Stimulated activated CD4-positive, alpha-beta T cell treated with anti-CD3 and anti-CD28 coated beads, Interleukin-1b, Interleukin-23, amount 100 ng/mL, for 1 hour (primary cell): ENCODE measurements at places on chromosomes 2 and 18.

DNA sequence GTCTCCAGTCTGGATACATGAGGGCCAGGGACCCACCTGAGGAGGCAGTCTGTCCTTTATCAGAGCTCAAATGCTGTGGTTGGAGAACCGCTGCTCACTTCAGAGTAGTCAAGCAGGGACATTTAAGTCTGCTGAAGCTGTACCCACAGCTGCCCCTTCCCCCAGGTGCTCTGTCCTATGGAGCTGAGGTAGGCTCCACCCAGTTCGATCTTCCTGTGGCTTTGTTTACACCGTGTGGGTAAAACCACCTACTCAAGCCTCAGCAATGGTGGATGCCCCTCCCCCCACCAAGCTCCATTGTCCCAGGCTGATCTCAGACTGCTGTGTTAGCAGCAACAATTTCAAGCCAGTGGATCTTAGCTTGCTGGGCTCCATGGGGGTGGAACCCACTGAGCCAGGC, 731.4 kb upstream of the HS6ST1 start:
- no peak for DNase-seq

GRCh38 chr2:64865073-64865830, 123.9 kb upstream of the SLC1A4 start:
- peak; percentile 28 for DNase-seq

DNA sequence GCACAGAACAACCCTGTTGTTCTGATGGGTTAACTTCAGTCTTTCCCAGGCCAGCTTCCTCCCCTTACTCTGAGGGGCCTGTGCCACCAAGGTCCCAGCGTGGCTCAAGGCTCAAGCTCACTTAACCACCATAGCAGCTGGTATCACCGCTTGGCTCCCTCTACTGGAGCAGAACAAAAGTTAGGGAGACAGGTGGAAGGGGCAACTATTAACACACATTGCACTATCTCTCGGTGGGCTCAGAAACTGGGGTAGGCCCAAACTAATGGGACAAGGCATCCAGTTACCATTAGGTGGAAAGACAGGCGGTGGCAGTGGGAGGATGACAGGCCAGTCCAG, 88.7 kb upstream of the ATL2 start:
- no peak for DNase-seq

DNA sequence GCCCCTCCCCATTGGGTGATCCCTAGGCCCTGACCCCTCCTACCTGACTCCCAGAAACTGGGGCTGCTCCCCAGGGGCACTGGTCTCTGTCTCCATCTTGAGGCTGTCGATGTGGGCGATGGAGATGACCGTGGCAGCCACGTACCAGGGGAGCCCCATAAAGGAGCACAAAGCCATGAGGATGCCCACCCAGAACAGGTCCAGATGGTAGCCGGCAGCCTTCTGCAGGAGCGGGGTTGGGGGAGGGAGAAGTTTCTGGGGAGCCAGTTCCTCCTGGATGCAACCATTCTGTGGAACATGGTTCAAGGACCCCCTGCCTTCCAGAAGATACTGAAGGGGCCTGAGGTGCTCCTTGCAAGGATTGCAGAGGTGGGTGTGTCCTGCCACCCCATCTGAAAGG, 34.0 kb downstream of the MTHFD2 start:
- DNase-seq = no peak

GRCh38 chr2:219713110-219713509, 85.7 kb downstream of the SLC4A3 start:
- DNase-seq = no peak

DNA sequence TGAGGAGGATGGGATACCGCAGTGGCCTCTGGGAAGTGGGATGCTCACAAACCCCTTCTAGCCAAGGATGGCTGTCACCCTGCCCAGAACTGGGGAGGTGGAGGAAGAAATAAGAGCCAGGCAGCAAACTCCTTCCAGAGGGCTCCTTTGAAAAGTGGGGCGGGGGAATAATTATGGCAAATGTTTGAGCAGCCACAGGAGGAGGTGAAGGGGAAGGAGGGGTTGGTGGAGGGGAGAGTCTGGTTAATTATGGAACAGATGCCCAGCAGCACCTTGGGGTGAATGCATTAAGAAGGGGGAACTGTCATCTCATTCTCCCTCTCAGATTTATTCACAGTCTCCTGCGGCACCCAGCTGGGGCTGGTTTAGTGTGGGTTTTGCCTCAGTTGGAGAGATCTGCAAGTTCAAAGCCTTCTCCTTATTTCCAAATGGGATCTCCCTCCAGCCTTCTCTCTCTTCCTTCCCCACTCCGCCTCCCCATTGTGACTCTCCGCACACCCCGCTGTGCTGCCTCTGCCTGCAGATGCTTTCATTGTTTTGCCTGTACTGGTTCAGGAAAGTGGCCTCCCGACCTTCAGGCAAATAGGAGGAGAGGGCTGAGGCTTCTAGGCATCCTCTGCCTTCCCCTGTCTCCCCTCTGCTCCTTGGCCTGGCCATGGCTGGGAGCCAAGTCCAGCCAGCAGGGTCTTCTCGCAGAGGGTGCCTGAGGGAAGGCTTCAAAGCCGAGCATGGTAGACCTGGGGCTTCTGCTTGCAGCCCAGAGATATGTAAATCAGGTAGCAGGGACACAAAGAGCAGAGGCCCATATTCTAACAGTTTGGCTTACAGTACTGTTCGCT, 457.2 kb upstream of the MEX3C start:
- no peak for DNase-seq

DNA sequence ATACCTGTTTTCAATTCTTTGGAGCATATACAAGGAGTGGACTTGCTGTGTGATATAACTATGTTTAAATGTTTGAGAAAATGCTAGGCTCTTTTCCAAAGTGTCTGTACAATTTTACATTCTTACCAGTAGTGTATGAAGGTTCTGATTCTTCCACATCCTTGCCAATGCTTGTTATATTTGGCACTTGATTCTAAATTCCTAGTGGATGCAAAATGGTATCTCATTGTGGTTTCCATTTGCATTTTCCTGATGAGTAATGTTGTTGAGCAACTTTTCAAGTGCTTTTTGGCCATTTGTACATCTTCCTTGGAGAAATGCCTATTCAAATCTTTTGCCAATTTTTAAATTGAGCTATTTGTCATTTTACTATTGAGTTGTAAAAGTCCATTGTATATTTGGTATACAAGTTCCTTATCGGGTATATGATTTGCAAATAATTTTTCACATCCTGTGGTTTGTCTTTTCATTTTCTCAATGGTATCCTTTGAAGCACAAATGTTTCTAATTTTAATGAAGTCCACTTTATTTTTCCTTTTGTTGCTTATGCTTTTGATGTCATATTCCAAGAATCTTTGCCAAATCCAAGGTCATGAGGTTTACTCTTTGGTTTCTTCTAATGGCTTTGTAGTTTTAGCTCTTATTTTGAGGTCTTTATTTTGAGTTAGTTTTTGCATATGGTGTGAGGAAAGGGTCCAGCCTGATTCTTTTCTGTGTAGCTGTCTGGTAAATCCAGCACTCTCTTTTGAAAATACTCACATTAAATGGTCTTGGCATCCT, 33.2 kb upstream of the CWC22 start:
- DNase-seq = no peak

- no peak for DNase-seq
Observed at GRCh38 chr18:24782566-24782965, 322.1 kb downstream of the HRH4 start.

DNA sequence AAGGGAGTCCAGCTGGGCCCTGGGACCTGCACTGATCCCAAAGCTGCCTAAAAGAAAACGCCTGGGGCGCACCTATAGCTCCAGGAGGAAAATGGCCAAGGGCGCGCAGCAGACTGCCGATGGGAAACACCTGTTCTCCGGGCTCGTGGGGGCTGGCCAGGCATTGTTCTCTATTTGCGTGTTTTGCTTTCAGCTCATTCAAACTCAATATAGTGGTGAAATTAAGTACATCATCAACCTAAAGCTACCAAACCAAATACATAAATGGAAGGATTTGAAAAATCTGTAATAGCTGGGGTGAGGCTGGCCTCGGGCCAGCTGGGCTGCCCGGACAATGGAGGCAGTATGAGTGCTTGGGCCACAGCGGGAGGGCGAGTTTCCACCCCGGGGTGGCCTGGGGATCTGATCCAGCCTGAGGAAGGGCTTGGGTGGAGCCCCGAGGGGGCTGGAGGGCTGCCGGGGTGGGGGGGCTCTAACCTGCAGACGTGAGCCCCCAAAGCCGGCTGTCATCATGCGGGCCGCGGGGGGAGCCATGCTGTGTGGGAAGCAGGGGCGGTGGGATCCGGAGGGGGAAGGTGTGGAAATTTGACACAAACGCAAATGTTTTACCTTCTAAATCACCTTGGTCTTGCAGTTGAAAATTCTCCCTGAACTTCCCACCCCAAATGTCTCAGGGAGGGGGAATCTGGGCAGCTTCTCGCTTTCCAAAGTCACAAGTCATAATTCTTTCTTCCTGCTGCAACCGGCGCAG, 77.6 kb downstream of the ASB1 start:
- no peak for DNase-seq

DNA sequence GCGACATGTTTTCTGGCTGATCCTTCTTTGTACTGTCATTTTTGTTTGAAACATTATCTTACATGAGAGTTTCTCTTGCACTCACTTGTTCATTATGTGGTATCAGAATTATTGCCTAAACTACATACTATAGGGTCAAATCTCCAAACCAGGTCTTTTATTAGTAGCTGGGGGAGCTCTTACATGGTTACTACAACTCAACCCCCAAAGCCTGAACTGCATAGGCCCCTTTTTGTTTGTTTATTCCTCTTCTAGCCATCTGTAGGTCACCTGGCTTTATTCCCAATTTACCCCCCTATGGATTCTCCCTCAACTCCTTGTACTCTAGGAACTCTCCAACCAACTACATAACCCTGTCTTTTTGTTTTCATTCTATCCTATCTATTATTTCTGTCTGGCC, 46.7 kb downstream of the PUM2 start:
- no peak for DNase-seq

DNA sequence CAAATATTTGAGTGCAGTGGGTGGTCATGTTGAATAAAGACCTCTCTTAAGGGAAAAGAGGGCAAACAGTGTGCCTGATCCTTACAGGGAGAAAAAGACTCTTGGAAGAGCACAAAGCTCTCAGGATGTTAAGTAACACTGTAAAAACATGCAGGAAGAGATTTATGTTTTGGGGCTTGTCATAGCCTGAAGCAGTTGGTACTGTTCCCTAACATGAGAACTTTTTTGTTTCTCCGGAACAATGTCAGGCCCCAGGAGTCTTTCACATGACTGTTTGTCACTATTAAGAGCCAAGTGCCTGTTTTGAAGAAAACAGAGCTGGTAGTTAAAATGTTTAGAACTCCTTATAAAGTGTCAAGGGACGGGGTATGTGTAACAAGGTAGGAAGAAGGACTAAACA, 83.7 kb upstream of the B3GNT2 start:
- DNase-seq = no peak

DNA sequence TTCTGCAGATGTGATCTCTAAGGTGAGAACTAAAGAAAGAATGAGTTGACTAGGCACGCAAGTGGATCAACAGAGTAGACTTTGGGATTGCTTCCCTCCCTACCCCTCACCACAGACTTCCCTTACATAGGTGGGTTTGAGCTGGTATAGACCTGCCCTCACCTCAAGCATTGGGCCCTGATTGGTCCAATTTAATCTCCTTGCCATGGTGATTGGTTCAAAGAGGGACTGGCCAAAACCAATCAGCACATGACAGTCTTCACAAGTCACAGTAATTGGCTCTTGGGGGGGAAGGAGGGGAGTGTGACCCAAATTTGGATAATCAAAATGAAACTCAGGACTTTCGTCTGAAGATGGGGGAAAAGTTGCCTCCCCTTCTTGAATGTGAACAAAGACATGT, 36.6 kb upstream of the LNPK start:
- no peak for DNase-seq

- no peak for DNase-seq
Observed at GRCh38 chr2:8575038-8575833, 106.6 kb upstream of the ID2 start.

DNA sequence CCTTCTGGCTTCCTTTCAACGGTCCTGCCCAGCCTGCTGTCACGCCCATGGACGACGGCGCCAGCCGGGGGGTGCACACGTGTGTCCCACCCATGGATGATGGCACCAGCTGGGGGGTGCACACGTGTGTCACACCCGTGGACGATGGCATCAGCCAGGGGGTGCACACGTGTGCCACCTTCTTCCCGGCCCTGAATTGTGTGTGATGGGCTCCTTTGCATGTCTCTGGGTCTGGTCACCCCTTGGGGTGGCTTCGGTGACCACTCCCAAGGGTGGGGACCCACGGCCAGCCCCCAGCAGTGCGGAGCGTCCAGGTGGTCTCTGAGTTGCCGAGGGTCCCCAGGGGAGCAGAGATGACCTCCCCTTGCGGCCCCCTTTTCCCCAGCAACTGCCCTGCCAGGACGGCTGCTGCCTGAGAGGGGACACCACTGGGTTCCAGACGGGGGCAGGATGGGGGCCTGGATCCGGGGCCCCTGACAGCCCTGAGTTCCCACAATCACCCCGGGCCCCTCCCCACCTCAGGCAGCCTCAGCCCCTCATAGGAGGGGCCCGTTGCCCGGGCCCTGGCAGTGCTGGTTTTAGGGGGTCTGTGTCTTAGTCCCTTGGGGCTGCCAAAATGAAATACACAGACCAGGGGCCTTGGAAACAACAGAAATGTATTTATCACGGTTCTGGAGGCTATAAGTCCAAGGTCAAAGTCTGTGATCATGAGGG, 9.4 kb downstream of the NEU4 start:
- DNase-seq = no peak

GRCh38 chr2:123245156-123245555, 779.9 kb upstream of the CNTNAP5 start:
- DNase-seq = no peak

DNA sequence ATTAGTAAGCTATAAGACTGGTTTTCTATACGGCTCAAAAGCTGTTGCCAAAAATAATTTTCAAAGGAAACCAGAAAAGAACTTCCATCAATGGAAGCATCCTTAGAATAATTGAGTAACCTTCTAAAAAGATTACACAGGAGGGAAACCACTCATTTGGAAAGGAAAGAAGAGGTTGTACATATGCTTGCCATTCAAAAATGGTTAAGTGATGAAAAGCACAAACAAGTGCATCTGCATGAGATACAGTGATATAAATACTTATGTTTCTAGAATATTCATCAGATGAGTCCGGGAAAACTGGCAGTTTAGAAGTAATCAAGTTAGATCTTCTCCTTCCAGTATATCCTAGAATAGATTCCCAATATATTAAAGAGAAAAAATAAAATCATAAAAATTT, 20.1 kb upstream of the SMAD2 start:
- DNase-seq = no peak

DNA sequence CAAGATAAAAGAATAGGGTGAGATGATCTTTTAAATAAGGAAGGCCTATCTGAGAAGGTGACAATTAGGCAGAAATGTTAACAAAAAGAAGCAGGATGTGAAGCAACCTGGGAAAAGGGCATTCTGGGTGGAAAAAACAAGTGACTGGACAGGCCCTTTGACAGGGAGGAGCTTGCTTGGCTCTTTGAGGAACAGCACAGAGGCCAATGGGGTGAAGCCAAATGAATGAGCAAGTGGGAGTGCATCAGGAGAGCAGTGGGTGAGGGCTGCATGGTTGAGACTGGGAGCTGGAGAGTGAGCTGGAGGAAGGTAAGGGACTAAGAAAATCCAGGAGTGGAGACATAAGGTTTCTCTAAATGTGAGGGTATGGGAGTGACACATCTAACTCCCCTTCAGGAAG, 126.9 kb downstream of the TDRD15 start:
- DNase-seq = no peak
